ENCODE measurements at places on chromosomes 4 and X. TPM values are rescaled to one million over a fixed set of nuclear protein-coding genes. Genes with fewer than 3 reads are reported as not detected.

The SFRP2 gene
- 62.9 TPM for polyA plus RNA-seq

The COL4A6 gene
- 65.8 TPM for polyA plus RNA-seq

The NEK1 gene
- 10.0 TPM for polyA plus RNA-seq

The SPANXA2 gene
- not detected for polyA plus RNA-seq

The TBC1D9 gene
- 14.2 TPM for polyA plus RNA-seq

The NXF2B gene
- not detected for polyA plus RNA-seq

The FGFR3 gene
- 12.3 TPM for polyA plus RNA-seq

The CD99 gene
- polyA plus RNA-seq = 496 TPM

The ZFYVE28 gene
- polyA plus RNA-seq = 8.4 TPM

The ZNF518B gene
- 14.4 TPM for polyA plus RNA-seq

The GDPD2 gene
- 0.15 TPM for polyA plus RNA-seq

The CMC4 gene
- 20.1 TPM for polyA plus RNA-seq

The RNF4 gene
- 35.7 TPM for polyA plus RNA-seq

The UGT2B10 gene
- polyA plus RNA-seq = 0.09 TPM

The RBMX2 gene
- polyA plus RNA-seq = 20.6 TPM

The GAGE12D gene
- not detected for polyA plus RNA-seq

The CSAG3 gene
- polyA plus RNA-seq = not detected

The CXCL5 gene
- polyA plus RNA-seq = 0.04 TPM

The PABPC5 gene
- 3.3 TPM for polyA plus RNA-seq

The EMCN gene
- 18.8 TPM for polyA plus RNA-seq

The HAND2 gene
- 75.1 TPM for polyA plus RNA-seq

The ARHGAP6 gene
- polyA plus RNA-seq = 19.6 TPM

The GLUD2 gene
- polyA plus RNA-seq = 1.5 TPM

The RAI2 gene
- polyA plus RNA-seq = 54.3 TPM

The TMEM154 gene
- 2.0 TPM for polyA plus RNA-seq
